Peyer's patch (tissue), 4 donors: ENCODE measurements at places on chromosomes 12 and 14. TPM values are rescaled to one million over a fixed set of nuclear protein-coding genes. Genes with fewer than 3 reads are reported as not detected.

DNA sequence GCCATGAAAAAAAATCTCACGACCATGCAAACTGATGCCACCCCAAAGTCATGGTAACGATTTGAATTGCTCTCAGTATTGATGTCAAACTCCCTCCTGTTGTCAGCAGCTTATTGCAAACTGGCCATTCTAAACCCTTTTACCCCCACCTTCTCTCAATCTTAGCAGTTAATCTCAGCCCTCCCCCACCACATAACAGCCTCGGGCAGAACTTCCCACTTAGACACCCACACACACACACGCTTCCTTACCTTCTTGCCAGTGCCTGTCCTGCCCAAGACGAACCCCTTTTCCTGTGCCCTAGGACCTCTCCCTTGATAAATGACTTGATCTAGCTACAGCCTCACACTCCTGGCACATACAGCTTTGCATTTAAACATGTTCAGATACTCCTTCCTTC, 56.6 kb downstream of the GPATCH2L start:
- no peak for DNase-seq

DNA sequence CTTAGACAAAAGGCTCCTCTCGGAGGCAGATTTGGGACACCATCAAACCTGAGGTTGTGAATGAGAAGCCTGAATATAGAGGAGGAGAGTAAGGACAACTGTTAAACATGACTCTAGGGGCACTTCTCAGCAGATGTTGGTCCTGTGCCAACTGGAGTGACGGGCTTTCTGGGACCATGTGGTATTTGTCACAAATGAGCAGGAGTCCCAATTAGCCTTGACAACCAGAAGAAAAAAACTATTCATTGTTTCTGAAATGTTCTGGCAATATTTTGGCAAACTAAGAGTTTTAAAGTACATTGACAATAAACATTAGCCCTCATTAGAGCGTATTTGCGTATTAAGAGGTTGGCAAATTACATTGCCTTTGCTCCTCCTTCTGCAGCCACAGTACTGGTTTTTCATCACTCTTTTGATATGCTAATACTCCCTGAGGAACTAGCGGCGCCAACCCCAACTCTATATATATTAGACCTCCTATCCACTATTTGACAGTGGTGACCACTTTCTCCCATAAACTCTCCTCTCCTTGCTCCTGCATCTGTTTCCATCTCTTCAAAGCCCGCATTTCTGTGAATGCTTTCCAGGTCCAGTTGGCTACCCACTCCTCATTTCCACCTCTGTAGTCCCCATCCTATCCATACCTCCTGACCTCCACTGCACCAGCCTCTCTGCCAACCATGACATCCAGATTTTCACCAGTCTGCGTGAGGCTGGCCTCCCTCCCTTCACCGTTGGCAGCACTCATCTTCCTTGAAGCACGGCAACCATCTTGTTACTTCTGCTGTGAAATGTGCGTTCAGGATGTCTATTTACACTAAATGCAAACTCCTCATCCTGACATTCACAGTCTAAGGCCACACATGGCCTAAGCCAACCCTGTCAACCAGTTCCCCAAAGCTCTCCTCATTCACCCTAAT, 100.7 kb downstream of the ZFC3H1 start:
- no peak for DNase-seq

DNA sequence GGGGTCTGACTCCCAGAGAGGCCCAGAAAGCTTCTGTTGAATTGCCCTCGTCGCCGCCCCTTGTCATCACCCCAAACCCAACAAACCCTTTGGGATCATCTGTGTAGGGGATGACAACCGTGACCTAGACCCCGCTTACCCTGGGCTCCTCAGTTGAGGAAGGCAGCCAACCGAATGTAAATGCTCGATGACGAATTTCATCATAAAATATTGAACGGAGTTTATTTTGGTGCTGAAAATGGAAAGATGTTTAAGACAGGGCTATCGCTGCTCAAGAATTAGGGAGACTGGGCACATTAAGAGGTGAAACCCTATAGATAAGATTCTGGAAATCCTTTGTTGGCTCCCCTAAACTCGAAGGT, 512 bp downstream of the ACTR10 start:
- DNase-seq, result no peak

C12orf56 gene
- not detected for total RNA-seq
